ENCODE measurements at places on chromosomes 7 and 10.

DNA sequence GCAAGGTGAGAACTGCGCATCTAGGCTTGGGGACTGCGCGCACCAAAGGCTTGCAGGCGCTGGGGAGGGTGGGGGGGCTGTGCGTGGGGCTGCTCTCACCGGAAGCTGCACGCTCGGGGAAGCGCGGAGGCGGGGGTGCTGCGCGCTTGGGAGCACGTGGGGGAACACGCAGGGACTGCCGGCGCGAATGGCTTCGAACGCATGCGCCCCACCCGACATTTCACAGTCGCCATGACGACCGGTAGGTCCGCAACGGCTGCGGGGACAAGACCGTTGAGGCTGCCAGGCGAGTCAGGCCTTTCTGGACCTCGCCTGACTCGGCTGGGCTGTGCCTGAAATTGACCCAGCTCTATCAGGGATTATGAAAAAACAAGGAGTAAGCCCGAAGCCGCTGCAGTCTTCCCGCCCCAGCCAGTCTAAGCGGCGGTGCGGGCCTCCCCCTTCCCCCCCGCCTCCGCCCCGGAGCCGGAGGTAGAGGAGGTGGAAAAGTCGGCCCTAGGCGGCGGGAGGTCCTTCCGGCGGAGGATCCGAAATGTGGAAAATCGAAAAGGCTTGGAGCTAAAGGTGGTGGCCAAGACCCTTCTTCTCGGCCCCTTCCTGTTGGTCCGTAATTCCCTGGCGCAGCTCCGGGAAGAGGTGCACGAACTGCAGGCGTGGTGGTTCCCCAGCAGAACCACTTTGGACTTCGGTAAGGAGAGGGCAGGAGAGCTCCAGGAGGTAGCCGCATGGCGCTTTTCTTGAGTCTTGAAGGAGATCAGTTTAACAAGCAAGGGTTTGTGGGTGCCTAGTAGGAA, 34.9 kb upstream of the STEAP1 start:
- DNase-seq = no peak

DNA sequence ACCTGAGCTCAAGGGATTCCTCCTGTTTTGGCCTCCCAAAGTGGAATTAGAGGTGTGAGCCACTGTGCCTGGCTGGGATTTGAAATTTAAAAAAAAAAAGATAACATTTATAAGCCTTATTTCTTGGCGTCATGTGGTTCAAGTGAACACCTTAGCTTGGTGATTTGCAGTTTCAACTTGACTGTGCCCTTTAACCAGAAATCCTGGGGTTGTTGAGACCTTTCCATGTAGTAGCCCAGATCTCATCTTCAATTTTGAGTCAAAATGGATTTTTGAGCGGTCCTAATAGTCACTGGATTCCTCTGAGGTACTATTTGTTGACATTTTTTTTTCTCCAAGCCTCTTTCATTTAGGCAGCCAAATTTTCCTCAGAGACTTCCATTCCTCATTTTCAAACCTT, 29.5 kb upstream of the FBXW4 start:
- DNase-seq = no peak

DNA sequence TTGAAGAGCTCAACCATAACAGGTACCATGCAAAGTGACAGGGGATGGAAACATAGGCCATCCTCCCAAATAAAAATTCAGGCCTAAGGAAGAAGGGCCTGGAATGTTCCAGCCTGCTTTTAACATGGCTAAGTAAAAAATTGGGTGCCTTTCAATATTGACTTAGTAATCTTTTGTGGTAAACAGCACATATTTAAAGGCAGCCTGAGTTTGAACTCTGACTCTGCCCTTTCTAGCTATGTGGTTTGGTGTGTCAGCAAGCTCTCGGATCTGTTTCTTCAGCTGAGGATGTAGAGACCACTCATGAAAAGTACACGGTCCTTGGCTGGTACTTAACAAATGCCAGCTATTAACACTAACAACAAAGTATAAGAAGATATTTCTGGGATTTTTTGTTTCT, 191.8 kb upstream of the CDCA7L start:
- no peak for DNase-seq

DNA sequence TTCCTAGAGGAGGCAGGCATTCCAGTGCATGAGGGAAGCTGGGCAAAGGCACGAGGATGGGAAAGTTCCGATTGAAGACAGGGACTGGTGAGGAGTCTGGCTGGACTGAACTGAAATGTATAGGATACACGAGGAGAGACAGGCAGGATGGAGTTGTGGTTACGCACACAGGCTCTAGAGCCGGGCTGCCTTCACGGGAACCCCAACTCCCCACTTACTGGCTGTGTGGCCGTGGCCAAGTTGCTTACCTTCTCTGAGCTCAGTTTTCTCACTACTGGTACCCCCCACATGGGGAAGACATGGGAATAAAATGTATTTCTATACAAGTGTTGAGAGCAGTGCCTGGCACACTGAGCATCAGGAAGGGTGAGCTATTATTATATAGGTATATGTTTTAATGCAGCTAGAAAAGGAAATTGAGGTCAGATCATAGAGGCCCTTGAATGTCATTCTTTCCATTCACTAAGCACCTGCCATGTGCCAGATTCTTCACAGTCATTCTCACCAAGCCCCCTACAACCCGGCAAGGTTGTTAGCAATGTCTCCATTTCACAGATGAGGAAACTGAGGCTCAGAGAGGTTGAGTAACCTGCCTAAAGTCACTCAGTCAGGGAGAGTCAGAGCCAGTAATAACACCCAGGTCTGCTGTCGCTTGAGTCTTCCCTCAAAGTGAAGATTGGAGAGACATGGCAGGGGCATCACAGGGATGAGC, 9.7 kb downstream of the CHST3 start:
- no peak for DNase-seq

DNA sequence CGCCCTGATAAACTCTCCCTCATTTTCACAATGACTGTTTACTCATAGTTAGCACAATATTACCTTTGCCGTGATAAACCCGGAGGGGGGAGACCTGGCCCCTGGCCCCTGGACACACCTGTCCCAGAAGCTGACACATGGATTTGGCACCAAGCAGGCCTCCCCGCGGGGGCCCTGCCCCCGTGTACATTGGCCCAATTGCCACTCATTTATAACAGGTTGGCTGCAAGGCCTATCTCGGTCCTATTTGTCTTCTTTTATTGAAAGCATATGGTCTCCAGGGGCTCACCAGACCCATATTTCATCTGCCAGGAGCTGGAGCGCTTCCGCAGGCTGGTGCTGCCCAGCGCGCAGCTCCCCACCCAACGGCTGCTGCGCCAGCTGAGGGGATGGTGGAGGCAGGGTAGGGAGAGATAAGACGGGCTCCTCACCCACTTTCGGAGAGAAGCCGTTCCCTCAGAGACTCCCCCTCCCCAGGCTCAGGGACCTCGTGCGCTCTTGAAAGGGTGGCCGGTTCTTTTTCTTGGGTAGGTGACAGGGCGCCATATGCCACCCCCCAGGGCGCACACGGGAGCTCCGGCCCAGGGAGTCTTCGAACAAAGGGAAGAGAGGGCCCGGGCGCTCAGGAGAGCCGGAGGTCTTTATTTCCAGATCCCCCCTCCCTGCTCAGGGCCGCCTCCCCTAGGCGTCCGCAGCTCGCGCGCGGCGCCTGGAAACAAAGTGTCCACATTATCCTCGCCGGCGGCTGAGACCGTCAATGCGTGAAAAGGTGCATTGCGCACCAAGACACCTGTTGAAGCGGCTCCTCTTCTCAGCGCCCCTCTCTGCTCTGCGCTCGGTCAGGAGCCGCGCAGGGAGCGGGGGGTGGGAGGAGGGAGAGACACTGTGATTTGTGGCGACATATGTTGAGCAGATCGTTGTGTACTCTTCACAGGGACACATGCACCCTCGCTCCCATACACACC, 4.3 kb upstream of the NEUROG3 start:
- DNase-seq = no peak

DNA sequence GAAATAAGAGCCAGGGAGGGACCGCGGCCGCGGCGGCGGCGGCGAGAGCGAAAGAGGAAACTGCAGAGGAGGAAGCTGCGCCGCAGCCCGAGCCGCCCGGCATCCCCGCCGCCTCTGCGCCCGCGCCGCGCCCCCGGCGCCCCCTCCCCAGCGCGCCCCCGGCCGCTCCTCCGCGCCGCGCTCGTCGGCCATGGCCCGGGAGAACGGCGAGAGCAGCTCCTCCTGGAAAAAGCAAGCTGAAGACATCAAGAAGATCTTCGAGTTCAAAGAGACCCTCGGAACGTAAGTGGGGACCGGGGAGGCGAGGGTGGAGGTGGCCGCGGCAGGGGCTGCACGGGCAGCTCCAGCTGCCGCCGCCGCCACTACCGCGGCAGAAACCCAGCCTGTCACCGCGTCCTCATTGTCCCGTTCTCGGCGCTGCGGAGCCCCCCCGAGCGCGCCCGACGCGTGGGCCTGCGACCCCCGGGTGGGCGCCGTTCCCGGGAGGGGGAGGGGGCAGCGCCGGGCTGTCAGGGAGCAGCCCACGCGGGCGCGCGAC, 351 bp downstream of the CAMK1D start:
- no peak for DNase-seq

DNA sequence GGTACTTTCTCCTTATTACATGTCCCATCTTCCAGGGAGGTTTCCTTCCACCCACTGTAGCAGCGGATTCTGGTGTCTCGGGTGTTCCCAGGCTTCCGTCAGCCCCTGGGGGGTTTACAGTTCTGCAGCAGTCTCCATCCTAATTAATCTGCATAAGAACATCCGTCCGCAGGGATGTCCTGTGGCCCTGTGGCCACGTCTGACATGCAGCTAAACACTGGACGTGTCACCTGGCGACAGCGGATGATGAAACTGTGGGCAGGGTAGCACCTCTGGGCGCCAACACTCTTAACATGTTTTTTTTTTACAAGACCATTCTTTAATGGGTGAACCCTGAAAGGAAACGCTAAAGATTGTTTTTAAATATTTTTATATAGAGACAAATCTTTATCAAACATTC, 58.2 kb downstream of the DIP2C start:
- DNase-seq = no peak

- DNase-seq = no peak
These were observed 6.7 kb downstream of the STX1A start for GRCh38 chr7:73712773-73713172.

DNA sequence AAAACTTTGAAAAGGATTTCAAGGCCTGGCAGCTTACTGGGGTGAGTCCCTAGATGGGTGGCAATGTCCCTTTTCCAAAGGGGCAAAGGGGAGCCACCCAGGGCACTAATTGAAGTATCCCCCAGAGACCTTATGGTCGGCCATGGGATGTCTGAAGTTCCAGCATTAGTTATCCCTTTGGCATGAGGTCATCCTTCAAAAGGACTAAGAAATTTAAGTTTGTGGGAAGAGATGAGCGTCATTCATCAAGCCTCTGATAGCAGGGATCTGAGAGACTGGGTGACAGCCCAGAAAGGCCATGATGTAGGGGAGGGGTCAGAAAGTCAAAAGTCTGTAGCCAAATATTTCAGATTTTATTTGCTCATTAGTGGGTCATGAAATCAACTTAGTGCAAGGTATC, 195.3 kb downstream of the ZNF438 start:
- no peak for DNase-seq

GRCh38 chr10:1514681-1515080, 222.6 kb downstream of the ADARB2 start:
- no peak for DNase-seq

- no peak for DNase-seq
These were observed 123.3 kb downstream of the TMEM26 start for GRCh38 chr10:61329854-61330253.

- DNase-seq = no peak
These were observed 386.0 kb upstream of the HPS1 start for GRCh38 chr10:98832738-98833137.

GRCh38 chr7:104123786-104124185, 84.0 kb downstream of the ORC5 start:
- DNase-seq = no peak

- DNase-seq = no peak
These were observed 35.0 kb downstream of the INPP5A start for GRCh38 chr10:132572545-132572937.

GRCh38 chr10:112229901-112230300, 46.3 kb upstream of the GPAM start:
- DNase-seq = no peak

DNA sequence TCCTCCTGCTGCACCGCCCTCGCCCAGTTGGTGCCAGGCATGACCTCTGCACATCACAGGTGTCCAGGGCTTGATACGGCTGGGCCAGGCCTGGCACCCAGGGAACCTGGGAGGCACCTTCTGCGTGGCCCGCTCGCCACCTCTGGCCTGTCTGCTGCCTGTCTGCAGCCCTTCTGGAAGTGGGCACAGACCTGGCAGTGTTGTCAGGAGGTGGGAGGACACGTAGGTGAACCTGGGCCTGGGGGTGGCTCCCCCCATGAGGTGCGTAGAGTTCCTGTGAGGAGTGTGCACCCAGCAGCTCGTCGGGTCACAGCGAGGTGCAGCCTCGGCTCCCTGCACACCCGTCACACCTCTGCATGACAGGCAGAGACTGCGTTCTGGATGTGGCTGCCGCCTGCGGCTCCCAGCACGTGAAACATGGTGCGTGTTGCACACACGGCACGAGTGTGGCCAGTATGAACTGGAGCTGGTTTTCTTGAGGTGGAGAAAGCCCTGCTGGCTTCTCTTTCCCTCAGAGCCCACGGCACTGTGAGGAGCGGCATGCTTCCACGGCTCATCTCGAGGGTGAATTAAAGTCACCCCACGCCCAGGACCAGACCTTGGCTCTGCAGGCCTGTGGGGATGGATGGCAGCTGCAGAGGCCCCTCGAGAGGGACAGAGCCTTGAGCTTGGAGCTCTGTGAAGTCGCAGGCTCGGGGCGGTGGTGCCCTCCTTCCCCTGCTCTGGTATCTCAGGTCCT, 24.8 kb downstream of the INPP5A start:
- no peak for DNase-seq

DNA sequence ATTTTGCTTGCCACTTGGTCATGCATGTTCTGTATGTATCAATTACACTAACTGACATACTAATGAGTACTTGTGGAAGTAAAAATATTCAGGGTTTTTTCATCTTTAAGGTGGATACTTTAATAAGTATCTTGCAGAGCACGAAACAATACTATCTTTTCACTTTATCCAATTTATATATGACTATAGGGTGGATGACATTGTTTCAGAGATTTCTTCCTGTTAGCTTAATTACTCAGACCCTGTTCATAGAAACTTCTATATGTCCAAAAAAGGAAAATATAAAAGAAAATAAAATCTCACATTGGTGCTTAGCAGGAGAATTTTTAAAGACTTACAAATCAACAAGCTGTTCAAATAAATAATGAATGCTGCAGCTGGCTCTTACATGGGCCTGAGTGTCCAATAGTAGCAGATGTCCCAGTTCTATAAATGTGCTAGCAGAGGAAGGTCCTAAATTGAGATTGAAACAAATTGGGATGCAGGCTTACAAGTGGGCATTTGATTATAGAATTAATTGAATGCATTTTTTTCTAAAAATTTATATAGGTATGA, 91.5 kb upstream of the THSD7A start:
- DNase-seq = no peak

- no peak for DNase-seq
These were observed 26.9 kb downstream of the ASAH2 start for GRCh38 chr10:50224330-50224952.

Measured in cerebellar nuclear complex (tissue), 1 donor.